ENCODE measurements at places on chromosomes 3 and 15.

DNA sequence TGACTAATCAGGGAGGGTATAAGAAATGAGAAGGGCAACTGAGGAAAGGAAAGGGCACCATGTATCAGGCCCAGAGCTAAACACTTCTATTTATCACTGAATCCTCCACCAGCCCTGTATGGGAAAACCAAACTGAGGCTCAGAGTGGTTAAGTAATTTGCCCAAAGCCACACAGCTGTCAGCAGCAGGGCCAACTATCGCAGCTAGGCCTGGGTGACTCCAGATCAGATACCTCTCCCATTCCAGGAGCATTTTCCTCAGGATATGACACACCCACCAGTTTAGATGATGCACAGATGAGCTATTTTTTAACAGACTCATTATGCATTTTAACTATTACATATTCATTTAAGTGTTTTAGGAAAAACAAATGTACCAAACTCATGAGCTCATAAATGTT lies 14.5 kb downstream of the NUP210 start:
- no peak for DNase-seq

DNA sequence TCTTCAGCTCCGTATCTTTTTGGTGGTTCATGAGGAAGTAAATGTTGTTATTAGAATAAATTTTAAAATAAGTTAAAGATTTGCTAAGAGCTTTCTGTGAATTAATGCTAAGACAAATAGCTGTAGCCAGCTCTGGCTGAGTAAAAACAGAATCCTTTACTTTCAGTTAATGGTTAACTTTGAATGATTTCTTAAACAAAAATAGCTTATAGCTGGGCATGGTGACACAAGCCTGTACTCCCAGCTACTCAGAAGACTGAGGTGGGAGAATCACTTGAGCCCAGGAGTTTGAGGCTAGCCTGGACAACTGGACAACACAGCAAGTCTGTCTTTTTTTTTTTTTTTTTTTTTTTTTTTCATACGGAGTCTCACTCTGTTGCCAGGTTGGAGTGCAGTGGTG lies 25.0 kb downstream of the TCAIM start:
- no peak for DNase-seq

DNA sequence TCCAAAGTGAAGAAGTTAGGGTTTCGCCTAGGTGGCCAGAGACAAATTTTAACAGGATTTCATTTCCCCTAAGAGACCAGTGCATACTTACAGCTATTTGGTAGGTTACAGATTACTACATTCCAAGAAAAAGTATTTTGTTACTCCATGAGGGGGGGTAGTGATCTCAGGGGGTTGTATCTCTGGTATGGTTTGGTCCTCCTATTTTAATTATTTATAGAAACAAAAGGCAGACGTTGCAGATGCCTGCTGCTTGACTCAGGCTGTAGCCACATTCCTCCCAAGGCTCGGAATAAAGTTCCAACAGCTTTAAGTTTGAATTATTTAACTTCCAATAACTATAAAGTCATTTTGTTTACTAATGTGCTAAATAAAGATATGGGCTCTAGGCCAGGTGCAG lies 1.3 kb upstream of the TRIM59 start:
- DNase-seq, result no peak

GRCh38 chr15:100628746-100629145 lies 26.4 kb downstream of the ASB7 start:
- DNase-seq, result no peak

DNA sequence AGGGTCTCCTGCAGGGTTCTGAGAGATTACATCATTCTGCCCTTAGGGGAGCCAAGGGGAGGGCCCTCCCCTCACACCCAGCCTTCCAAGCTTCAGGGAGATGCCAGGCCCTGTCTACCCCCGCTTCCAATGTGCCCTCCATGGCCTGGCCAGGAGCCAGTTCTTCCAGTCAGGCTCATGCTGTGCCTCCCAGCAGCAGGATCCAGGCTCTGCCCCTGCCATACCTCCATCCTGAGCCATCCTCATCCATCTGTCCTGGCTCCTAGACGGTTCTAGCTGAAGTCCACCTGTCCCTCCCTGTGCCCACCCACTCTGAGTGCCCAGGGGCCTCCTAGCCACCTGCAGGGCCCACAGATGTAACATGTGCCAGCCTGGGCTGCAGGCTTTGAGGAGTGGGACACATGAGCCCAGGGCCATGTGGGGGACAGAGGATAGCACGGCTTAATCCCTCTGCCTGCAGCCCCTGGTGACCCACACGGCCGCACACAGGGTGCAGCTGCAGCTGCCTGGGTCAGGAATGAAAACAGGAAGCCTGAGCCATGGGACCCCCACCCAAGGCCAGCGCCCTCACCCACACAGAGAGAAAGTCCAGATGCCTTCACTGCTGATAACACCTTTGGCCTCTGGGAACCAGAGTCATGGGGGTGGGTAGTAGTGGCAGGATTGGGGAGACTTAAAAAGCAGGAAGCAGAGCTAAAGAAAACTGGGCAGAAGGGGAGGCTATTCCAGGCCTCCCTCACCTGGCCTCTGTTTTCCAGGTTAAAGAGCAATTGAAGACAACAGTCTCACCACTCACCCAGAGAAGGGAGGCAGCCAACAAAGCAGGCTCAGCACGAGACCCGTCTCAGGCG lies 11.8 kb downstream of the PLCD1 start:
- no peak for DNase-seq

- DNase-seq, result no peak
Observed at GRCh38 chr3:177443469-177443868, 246.2 kb upstream of the TBL1XR1 start.

- no peak for DNase-seq
Observed at GRCh38 chr15:69951898-69952555, 145.7 kb downstream of the TLE3 start.
